ENCODE measurements at places on chromosomes 13 and 19. TPM values are rescaled to one million over a fixed set of nuclear protein-coding genes. Genes with fewer than 3 reads are reported as not detected.

DNA sequence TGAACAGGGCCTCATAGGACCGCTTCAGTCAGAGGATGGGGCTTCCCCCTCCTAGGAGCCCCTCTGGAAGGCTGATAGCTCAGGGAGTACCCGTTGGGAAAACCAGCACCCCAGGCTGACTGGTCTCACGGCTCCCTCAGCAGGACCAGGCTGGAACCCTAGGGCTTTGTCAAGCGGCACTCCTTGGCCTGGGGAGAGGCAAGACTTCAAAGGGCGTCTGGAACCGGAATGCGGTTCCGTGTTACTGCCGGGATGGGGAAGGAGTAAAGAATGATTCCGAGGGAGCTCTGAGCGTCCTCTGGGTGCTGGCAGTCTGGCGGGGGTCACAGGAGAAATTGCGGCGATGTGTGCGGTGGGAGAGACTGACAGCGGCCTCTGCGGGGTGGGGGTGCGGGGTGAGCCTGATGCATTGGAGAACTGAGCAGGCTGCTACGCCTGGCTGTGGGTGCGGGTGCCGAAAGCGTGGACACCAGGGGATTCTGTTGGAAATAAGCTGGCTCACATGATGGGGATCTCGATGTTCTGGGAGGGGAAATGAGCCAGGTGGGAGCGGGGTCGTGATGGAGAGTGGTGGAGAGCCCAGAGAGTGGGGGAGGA is 1.9 kb downstream of the COX6B2 start:
- peak overlapping the region; percentile 41 for H3K27ac ChIP-seq
- H3K4me3 ChIP-seq, result no peak overlapping the region
- H3K36me3 ChIP-seq, result no peaks in the 10 kb centered on the region
- peaks cover 38% of the 10 kb centered on the region for H3K27me3 ChIP-seq
- DNase-seq, result no peak

Gene CYTH2
- 68.7 TPM for total RNA-seq

Gene CEACAM7
- not detected for total RNA-seq

DNA sequence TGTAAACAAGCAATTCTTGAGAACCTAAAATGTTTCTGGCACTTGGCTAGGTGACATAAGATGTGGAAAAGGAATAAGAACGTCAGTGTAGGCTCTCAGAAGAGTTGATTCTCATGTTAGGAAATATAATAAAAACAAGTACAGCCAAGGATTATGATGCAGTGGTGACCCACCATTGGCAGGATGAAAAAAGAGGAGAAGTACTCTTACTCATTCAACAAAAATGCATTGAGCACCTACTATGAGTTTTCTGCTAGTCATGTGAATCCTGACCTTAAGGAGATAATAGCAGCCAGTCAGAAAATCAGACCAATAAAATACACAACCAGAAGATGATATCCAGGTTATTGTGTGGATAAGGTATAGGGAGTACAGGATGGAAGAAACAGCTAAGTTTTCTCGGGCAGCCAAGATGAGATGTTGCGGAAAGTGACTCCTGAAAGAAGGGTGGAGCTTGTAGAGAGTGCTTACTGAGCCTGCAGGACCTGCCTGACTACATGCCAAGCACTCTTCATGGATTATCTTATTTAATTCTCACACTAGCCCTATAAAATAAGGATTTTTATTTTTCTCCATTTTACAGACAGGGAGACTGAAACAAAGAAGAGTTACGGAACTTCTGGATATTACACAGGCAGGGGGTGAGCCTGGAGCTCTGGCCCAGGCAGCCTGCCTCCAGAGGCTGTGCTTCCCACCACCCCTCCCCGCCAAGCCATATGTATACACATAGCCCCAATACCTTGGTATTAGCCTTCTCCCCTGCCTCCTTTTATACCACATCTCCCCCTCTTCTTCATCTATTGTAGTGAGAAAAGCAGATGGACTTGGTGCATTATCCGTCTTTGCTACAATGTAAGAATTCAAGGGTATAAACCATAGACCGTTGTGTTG is 58.0 kb downstream of the TGDS start:
- peaks cover 37% of the 10 kb centered on the region for H3K27me3 ChIP-seq
- H3K27ac ChIP-seq, result no peak overlapping the region
- no peaks in the 10 kb centered on the region for H3K36me3 ChIP-seq
- no peaks in the 10 kb centered on the region for H3K4me1 ChIP-seq
- H3K4me3 ChIP-seq, result no peak overlapping the region

GRCh38 chr13:100399455-100399854 is 189.1 kb downstream of the GGACT start:
- no peaks in the 10 kb centered on the region for H3K27me3 ChIP-seq
- H3K36me3 ChIP-seq, result peaks cover 9% of the 10 kb centered on the region
- no peak overlapping the region for H3K27ac ChIP-seq
- H3K4me3 ChIP-seq, result no peak overlapping the region
- peaks cover 9% of the 10 kb centered on the region for H3K4me1 ChIP-seq

Gene ZNF99
- not detected for total RNA-seq

DNA sequence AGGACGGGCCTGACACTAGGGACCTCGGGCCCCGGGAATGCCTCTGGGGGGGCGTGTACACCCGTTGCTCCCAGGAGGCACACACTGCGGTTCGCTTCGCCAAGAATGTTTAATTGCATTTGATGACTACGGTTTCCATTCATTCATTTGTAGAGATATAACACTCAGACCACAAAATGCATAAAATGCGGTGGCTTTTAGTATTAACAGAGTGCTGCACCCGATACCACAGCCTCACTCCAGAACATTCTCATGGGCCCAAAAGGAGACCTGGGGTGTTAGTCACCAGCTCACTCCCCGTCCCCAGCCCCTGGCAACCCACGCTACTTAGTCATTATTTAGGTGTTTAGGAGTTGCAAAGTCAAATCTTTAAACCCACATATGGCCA is 21.8 kb downstream of the HCN2 start:
- H3K4me1 ChIP-seq, result peaks cover 18% of the 10 kb centered on the region
- H3K36me3 ChIP-seq, result peaks cover 13% of the 10 kb centered on the region
- peak overlapping the region; percentile 89 for H3K27ac ChIP-seq
- no peak for DNase-seq

Gene SMIM24
- total RNA-seq, result not detected

GRCh38 chr13:110403315-110403714 is 96.2 kb downstream of the COL4A2 start:
- peaks cover 97% of the 10 kb centered on the region for H3K4me1 ChIP-seq
- H3K4me3 ChIP-seq, result no peak overlapping the region
- H3K36me3 ChIP-seq, result peaks cover 27% of the 10 kb centered on the region
- DNase-seq, result no peak
- no peaks in the 10 kb centered on the region for H3K27me3 ChIP-seq

DNA sequence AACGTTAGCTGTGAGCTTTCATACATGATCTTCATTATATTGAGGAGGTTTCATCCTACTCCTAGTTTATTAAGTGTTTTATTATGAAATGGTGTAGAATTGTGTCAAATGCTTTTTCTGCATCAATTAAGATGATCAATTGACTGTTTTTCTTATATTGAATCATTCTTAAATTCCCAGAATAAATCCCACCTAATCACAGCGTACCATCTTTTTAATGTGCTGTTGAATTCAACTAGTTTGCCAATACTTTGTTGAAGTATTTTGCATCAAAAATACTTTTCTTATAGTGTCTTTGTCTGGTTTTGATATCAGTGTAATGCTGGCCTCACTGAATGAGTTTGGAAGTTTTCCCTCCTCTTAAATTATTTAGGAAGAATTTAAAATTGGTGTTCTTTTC is 138.6 kb upstream of the SGCG start:
- DNase-seq, result no peak
- peaks cover 2% of the 10 kb centered on the region for H3K27me3 ChIP-seq
- H3K4me1 ChIP-seq, result peaks cover 2% of the 10 kb centered on the region
- H3K27ac ChIP-seq, result no peak overlapping the region
- H3K4me3 ChIP-seq, result no peak overlapping the region
- no peaks in the 10 kb centered on the region for H3K36me3 ChIP-seq

DNA sequence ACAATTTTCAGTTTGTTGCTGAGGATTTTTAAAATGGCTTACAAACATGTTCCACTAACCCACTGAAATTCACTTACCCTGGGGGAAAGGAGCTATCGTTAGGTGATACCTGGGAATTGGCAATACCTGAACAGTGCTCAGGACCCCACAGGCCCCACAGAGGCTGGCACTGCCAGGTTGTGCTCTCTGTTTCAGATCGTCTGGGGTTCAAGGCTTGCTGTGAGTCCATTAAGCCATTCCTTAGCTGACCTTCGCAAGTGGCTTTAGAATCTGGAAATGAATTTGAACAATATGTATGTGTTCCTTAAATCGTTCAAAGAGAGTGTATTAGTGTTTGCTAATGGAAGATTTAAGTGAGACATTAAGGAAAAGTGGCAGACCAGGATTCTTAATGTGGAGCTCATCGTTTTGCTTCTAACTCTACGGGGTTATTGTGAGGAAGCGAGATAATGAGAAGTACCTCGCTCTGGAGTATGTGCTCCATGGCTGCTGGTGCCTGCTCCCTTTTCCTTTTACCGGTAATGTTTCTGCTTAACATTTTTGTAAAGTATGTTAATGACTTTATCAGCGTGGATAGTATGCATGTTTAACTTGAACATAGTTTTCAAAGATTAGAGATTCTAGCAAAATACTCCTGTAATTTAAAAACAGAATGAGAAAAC is 13.6 kb downstream of the KLF5 start:
- peaks cover 34% of the 10 kb centered on the region for H3K4me1 ChIP-seq
- peaks cover 15% of the 10 kb centered on the region for H3K36me3 ChIP-seq
- no peak for DNase-seq
- H3K27me3 ChIP-seq, result no peaks in the 10 kb centered on the region
